ENCODE measurements at places on chromosomes 6 and 20.

GRCh38 chr6:162620073-162620472 is 107.5 kb downstream of the PRKN start:
- DNase-seq: no peak

DNA sequence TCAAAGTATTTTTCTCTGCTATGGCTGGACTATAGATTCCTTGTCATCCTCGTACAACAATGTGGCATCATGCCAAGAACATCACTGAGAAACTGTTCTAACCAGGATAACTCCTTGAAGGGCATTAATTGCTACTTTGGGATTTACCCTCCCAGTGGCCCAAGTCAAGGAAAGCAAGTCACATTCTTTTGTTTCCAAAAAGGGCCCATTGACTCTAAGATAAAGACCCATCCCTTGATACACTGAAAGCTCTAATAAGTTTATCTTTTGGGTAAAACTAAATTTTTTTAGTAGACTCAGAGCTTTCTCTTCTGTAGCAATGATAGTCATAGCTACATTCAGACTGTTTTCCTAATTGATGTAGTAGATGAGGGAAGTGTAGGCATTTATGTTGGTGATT is at the start of gene OR2J3:
OR2J3 (plus strand) TSS at position 301 of the 400 bp plus-strand sequence. CDS start 3,833 bp downstream, outside the sequence.
- DNase-seq: no peak

DNA sequence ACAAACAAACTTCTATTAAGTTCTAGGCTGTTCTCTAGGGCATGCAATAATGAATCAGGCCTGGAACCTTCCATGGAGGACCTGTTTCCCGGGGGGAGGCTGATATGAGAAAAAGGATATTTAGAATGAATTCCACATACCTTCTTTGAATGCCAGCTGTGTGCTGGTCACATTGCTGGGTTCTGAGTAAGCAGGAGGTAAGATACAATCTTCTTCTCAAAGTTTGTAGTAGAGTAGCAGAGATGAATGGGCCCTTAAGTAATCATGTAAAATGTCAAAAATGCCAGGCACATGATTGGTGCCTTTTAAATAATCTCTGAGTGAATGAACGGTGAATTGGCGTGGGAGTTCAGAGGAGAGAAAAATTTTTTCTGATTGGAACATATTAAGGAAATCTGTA is 47.4 kb downstream of the TGM2 start:
- no peak for DNase-seq

DNA sequence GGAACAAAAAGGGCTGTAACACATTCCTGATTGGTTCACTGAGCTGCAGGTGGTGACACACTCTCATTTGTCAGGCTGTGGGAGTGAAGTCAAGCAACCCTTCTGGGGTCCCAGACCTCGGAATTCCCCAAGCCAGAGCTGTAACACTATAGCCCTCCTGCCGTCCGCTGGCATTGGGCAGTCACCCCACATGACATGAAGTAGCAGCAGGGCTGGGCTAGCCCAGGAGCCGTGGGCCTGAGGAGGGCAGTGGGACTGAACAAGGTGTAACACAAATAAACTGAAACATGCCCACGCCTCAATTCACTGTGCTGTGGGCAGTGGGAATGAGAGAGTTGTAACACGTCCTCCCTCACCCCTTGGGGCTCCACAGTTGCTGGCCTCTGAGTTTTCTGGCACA is 689.1 kb upstream of the EYS start:
- DNase-seq: no peak

GRCh38 chr20:61896058-61896961 is 169.4 kb downstream of the TAF4 start:
- DNase-seq: peak; percentile 8

GRCh38 chr6:151374036-151374683 is 17.2 kb downstream of the ZBTB2 start:
- no peak for DNase-seq

DNA sequence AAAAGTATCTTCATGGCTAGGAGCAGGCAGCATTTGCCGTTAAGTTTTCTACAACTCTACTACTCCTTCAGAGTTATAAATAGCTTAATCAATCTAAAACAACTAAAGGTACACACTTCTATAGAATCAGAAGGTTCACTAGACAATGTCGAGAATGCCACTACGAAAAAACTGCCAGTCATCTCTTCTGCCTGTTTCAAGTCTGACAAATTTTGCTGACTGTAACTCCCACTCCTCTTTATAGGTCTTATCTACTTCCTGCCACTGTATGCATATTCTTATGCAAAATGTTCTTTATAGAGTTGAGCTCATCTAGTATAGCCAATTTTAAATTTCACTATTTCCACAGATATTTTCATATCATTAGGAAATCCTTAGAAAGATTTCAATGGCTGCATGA is 160.1 kb downstream of the EYS start:
- no peak for DNase-seq

DNA sequence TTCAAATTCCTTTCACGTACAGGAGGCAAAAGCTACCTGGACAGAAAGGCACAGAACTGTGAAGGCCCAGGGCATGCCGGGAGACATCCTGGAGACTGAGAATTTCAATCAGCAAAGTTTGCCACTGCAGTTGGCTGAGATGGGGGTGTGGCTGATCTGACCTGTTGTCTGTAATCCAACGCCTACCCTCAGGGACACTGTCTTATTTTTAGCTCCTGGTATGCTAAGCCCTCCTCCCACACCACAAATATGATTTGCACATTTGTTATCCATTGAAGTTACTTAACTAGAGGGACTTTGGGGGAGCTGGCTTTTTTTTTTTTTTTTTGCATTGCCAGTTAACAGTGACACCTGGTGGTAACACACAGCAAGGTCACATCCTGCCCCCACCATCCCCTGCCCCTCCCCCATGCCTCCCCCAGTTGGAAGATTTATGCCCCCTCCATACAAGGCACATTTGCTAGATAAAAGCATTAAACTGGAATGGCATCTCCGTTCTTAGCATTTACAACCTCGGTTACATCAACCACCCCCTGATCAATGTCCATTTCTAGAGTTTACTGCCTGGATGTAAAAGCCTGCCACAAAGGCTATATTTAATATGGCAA is 40.4 kb downstream of the TTI1 start:
- peak; percentile 11 for DNase-seq

DNA sequence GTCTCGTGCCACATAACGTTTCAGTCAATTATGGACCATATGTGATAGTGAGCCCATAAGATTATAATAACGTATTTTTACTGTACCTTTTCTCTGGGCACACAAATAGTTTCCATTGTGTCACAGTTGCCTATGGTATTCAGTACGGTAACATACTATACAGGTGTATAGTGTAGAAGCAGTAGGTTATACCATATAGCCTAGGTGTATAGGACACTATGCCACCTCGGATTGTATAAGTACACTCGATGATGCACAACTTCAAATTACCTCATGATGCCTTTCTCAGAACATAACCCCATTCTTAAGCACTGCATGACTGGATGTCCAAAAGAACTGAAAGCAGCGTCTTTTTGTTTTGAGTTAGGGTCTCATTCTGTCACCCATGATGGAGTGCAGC is 59.5 kb upstream of the MYO6 start:
- no peak for DNase-seq

DNA sequence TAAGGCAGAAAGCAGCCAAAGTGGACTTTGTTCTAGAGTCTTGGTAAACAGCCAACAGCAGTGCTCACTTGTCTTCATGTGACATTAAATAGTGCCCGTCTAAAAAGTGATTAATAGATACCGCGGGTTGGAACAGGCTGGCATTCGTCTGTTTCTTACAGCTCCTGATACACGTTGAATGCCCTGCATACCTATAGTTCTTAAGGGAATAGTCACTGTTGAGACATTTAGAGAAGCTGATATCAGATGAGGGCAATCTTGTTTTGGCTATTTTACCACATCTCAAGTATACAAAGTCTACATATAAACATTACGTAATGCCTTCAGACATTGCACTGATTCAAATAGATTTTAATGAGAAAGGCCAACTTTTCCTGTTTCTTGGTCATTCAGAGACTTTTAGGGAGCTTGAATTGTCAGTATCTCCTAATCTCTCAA is 374.9 kb upstream of the FLRT3 start:
- DNase-seq: no peak

DNA sequence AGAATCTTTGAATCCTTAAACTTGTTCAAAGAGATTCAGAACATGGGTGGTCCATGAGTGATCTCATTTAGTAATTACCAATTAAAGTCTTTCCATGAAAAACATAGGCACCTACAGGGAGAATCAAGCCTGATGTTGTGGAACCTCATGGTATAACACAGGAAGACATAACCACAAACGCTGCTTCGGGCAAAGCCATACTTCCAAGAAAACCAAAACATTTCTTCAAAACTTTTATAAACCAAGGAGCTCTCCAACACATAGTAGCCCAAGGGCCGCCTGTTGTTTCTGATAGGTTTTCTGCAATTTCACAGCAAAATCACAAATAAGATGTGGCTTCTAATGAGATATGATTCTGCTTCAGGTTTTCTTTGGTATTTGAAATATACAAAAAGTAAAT is 2.5 kb downstream of the CHD6 start:
- no peak for DNase-seq

- DNase-seq: no peak
Observed at GRCh38 chr6:41801380-41801779, 13.9 kb downstream of the TOMM6 start.

All from stimulated activated CD4-positive, alpha-beta T cell treated with anti-CD3 and anti-CD28 coated beads, Interleukin-2, amount 100 ng/mL, for 48 hours (primary cell).